ENCODE measurements at places on chromosomes 7 and 10. TPM values are rescaled to one million over a fixed set of nuclear protein-coding genes. Genes with fewer than 3 reads are reported as not detected.

- DNase-seq = no peak
Observed at GRCh38 chr7:30463405-30464145, 15.0 kb downstream of the NOD1 start.

DNA sequence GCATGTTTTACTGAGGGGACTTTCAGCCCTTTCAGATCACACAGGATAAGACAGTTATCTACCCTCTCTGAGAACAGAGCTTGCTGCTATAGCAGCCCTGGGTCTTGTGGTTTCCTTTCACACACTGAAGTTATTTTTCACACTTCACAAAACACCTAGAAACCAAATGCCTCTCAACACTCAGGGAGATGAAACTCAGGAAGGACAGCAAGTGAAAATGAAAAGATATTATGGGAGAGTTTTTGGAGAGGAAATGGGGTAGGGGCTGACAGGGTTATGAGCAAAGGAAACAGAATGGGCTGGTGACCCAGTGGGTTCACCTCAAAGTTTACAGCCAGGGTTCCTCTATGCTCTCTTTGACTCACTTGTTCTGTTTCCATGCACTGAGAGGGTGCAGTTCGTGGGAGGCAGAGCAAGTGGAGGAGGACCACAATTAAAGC is 17.0 kb upstream of the GIMAP2 start:
- peak; percentile 55 for DNase-seq

- no peak for DNase-seq
Observed at GRCh38 chr7:151930695-151931094, 25.6 kb upstream of the GALNTL5 start.

Gene IGFBP1
- 0.55 TPM for total RNA-seq

Gene CFAP70
- total RNA-seq = 1.3 TPM
